ENCODE measurements at places on chromosomes 7 and 10. TPM values are rescaled to one million over a fixed set of nuclear protein-coding genes. Genes with fewer than 3 reads are reported as not detected.

- DNase-seq = no peak
These were observed 96.4 kb upstream of the ETV1 start for GRCh38 chr7:14085901-14086300.

GRCh38 chr7:156379324-156380070 is 261.1 kb upstream of the RNF32 start:
- no peak for DNase-seq

Gene SOSTDC1
- total RNA-seq = 0.09 TPM

GRCh38 chr10:104910712-104911111 is 269.6 kb downstream of the SORCS3 start:
- DNase-seq = no peak

Gene PLPP4
- not detected for total RNA-seq

Gene PPA1
- total RNA-seq = 180 TPM

DNA sequence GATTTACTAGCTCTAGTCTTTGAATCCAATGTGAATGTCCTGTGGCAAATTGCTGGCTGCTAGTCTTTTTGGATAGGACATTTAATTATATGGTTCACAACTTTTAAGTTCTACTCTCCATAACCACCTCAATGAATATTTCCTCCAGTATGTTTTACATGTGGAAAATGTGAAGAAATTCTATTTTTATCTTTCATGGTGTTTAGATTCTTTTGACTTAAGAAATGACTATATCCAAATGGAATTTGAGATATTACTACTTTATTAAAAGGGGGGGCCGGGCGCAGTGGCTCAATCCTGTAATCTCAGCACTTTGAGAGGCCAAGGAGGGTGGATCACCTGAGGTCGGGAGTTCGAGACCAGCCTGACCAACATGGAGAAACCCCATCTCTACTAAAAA is 202.0 kb downstream of the ARL4A start:
- DNase-seq = no peak

Gene DBF4
- total RNA-seq = 54.2 TPM

GRCh38 chr10:59907918-59908807 is 1.8 kb upstream of the CCDC6 start:
- DNase-seq = peak; percentile 64

GRCh38 chr10:112791447-112791846 is 158.6 kb upstream of the TCF7L2 start:
- DNase-seq = no peak

GRCh38 chr7:127556404-127556803 is 29.0 kb downstream of the GCC1 start:
- no peak for DNase-seq

- DNase-seq = no peak
These were observed 51.8 kb downstream of the TCF7L2 start for GRCh38 chr10:113001599-113002448.

GRCh38 chr10:133453516-133454203 is at the start of gene SCART1:
Gene SCART1, plus strand, starts transcription at chr10:133453945. Its CDS starts 53 bp downstream, at chr10:133453998.
- no peak for DNase-seq

GRCh38 chr10:70490142-70490541 is 11.6 kb downstream of the PALD1 start:
- no peak for DNase-seq

Gene AKR1C2
- total RNA-seq = 1.2 TPM

GRCh38 chr7:130945411-130945811 is 211.4 kb upstream of the KLF14 start:
- no peak for DNase-seq

Gene RNF148
- 0.17 TPM for total RNA-seq

DNA sequence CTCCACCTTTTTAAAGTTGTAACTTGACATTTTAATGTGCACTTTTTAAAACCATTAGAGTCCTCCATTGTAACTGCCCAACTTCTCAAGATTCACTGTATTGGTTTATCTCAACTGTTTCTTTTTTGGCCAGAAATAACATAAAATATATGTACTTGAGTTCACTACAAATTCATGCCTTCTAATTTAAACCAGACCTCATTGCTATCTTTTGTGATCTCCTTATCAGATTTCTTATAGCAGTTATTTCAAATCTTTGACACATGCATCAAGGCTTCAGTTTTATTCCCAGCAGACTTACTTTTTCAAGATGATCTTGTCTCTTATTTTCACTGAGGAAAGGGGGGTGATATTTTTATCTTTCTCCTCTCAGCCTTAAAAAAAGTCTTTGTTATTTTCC is 154.3 kb downstream of the PHF14 start:
- no peak for DNase-seq

Gene AGBL3
- 1.6 TPM for total RNA-seq

DNA sequence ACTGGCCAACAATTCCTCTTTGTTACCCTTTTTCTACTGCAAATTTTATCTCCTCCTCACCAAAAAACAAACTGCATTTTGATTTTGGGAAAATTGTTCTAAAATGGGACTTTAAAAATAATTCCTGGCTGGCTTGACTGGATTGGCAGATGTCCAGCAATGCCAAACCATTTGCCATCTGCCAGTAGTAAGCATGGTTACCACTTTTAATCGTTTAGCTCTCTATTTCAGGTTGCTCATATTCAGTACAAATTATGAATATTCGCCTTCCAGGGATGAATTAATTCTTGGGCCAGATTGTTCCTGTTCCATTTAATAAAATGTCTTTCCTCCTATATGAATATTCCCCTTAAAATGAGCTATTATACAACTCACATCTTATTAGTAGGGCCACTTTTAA is 35.7 kb downstream of the SMNDC1 start:
- no peak for DNase-seq

Gene SFTPA2
- 5.9 TPM for total RNA-seq
